Activated T-helper 1 cell treated with Interleukin-2 at 50 U/mL for 16 hours (primary cell): ENCODE measurements at places on chromosomes 12 and 14.

GRCh38 chr14:101623685-101624444 is 62.6 kb downstream of the DIO3 start:
- DNase-seq, result no peak

- no peak for DNase-seq
Observed at GRCh38 chr14:91399868-91400640, 17.6 kb downstream of the CCDC88C start.

DNA sequence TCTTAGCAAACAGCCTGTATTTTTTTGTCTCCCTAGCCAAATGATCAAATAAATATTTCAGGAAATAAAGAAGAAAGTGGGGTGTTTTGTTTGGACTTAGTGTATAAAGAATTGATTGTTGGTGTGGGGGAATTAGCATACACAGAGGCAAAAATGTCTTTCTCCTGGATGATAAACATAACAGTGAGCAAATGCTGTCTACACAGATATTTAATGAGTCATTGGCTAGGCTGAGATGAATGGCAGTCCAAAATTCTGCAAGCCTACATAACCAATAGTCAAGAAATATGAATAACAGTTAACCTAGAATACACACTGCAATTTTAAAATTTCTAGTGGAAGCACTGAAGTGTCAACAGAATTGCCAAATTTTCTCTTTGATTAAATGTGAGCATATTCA is 35.8 kb downstream of the MYF5 start:
- DNase-seq, result no peak

- no peak for DNase-seq
Observed at GRCh38 chr14:36988989-36989388, 183.4 kb downstream of the SLC25A21 start.
